ENCODE measurements at places on chromosomes 13 and 19.

GRCh38 chr19:39823686-39824085 is 10.3 kb downstream of the DYRK1B start:
- DNase-seq = no peak

DNA sequence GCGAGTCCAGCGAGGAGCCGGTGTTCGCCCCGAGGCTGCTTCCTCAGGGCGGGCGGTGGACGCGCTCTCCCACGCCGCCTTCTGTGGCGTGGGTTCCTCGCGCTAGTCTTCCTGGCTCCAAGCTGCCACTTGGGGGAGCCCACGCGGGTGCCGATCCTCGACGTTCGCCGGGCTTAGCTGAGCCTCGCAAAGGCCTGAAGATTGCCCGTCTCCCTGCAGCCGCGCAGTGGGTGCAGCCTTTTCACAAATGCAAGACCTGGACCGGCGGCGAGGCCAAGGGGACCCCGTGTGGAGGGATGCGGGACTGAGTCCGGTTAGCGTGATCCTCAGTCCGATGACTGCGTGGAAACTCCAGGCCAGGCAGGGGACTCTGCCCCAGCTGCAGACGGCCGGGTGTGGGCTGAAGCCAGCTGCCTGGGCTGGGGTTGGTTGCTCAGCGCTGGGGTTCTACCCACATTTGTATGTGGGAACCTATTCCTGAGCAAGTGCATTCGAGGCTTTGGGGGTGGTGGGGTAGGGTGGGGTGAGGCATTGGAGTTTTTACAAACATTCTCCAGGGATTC is 16.6 kb upstream of the LRP3 start:
- peak; percentile 83 for DNase-seq

- DNase-seq = no peak
These were observed 99.4 kb upstream of the SERP2 start for GRCh38 chr13:44273991-44274770.

DNA sequence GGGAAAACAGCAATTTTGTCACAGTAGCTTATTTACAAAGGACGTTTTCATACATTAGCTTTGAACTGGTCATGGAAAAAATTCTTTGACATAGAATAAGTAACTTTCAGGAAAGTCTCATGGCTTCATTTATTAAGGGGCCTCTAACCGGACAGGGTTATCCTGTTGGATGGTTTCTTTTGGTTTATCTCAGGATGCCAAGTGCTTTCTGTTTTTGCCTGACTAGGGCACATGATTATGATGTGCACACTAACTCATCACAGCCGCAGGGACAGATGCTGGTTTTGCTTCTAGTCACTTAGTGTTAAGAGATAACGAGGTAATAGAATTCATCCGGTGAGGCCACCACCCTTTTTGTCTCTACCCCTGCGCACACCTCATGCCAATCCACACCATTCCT is 53.0 kb downstream of the TGDS start:
- DNase-seq = no peak

GRCh38 chr19:17027535-17027975 is 945 bp upstream of the CPAMD8 start:
- no peak for DNase-seq

DNA sequence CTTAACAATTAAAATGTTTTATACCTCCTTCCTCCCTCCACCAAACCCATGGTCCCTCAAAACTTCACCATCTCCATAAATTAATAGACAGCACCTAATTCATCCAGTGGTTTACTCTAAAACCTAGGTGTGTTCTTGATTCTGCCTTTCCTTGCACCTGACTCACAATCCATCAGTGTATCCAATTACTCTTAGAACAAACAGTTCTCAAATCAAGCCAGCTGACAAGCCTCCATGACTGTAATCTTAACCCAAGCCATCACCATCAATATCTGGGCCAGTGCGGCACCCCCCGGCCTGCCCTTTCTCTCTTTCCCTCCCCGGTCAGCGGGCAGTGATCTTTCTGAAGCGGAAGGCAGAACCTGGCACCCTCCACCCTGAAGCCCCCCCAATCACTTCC is 75.6 kb downstream of the TNFRSF19 start:
- DNase-seq = no peak

GRCh38 chr13:29892151-29892550 is 41.7 kb upstream of the UBL3 start:
- no peak for DNase-seq

DNA sequence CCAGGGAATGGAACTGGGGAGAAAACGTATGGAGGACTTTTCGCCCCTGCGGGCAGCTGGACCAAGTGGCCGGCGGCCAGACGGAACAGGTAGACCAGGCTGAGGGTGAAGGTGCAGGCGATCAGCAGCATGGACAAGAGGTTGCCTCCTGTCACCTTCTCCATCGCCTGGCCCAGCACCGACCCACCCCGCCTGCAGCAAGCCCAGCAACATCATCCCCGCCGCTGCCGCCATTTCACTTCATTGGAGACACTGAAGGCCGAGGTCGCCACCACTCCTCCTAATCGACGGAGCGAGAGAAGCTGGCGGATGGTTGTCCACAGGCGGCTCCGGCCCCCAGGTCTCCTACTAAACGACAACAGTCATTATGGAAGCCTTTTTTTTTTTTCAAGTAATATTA is 5.0 kb upstream of the SLC46A3 start:
- no peak for DNase-seq

DNA sequence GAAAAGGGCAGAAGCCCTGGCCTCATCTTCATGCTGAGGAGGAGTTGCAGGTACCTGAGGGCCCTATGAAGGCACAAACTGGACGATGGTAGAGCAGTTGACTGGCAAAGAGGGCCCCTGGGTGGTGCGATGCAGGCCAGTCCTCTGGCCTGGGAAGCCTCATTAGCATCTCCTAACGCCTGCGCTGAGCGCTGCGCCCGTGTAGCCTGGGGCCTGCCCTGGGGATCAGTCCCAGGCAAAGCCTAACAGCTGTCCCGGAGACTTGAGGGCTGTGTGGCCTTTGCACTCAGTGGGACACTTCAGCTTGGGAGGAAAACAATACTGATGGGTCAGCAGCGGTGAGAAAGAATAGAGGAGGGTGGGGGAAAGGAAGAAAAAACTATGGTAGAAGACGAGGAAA is 187.7 kb downstream of the RAP2A start:
- no peak for DNase-seq

Data from KG1 (cell line).